ENCODE measurements at places on chromosomes 2 and 18. TPM values are rescaled to one million over a fixed set of nuclear protein-coding genes. Genes with fewer than 3 reads are reported as not detected.
A peak's percentile ranks its signal among the peaks of the same experiment; 100 is the strongest.

- peak; percentile 85 for DNase-seq
Observed at GRCh38 chr2:42249887-42250286, 80.7 kb downstream of the EML4 start.

- DNase-seq = peak; percentile 72
Observed at GRCh38 chr2:113760400-113760799, 4.0 kb upstream of the SLC35F5 start.

- no peak for DNase-seq
Observed at GRCh38 chr2:196500686-196501431, 138.7 kb upstream of the CCDC150 start.

GRCh38 chr2:41026613-41027012 lies 574.7 kb upstream of the SLC8A1 start:
- DNase-seq = no peak

DNA sequence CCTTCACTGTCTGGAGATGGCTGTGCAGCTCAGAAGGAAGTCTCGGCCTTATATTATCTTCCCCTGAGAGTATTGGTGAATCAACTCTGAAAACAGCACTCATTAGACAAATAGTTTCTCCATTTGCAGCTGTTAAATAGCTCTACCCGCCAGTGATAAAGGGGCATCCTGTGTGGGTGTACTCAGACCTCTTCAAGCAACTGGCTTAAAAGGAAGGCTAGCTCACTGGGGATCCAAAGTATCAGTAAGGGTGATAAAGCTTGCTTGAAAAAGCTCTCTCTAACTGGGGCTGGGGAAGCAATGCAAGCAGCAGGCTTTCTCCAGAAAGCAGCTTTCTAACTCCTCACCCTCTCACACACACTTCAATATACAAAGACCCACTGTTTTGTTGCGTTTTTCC lies 64.9 kb upstream of the PSMD14 start:
- DNase-seq = no peak

GRCh38 chr2:69985688-69986087 lies 24.3 kb upstream of the ASPRV1 start:
- no peak for DNase-seq

The STAT4 gene
- 0.97 TPM for polyA plus RNA-seq

The GATA6 gene
- 3.9 TPM for polyA plus RNA-seq

DNA sequence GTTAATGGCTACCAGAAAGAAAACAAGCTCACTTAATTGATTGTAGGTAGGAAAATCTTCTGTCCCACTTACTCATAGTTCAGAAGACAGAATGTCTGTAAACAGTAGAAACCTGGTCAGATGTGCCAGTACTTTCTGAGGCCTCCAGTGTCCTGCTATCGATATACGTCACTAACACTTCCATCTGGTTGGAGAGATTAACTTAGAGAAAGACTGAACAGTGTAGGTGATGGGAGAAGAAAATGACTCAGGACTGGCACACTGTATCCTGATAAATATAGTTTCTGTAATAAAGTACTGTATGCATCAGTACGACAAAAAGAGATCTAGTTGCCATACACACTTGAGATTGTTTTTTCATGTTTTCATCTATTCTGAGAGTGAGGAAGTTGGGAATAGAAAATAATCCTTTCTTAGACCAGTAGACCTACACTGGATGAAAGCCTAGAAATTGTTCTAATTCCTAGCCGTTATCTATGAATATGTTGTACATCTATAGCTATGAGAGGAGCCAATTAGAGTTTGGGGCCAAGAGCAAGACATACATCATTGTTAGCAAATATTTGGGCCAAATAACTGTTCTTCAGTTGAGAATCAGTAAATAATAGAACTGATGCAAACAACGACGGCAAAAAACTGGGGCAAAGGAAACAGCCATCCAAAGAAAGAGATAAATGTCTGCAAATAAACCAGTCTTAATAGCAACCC lies 105.9 kb downstream of the NAT8 start:
- DNase-seq = no peak

The WNT6 gene
- not detected for polyA plus RNA-seq

DNA sequence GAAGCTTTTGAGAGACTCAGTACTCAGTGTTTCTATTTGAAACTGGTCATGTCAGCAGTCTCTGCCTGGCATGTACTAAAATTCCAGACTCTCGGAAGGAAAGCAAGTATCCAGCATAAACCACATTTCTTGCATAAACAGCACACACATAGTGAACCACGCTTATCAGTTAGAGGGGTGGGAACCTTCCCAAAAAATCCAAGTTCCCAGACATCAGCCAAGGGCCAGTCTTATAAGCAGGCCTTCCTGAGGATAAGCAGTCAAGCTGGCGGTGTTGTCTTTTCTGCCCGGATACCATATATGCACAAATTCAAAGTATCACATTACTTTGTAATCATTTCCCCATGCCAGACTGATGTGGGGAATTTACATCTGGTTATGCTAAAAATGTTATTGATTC lies 73.6 kb downstream of the ST6GAL2 start:
- DNase-seq = no peak

The TGFBRAP1 gene
- polyA plus RNA-seq = 22.3 TPM

- no peak for DNase-seq
Observed at GRCh38 chr18:75227535-75228296, 17.1 kb downstream of the TSHZ1 start.

GRCh38 chr2:200253639-200254038 lies 52.9 kb upstream of the SPATS2L start:
- DNase-seq = no peak

GRCh38 chr2:160613466-160614153 lies 120.0 kb upstream of the RBMS1 start:
- DNase-seq = peak; percentile 34

The C2orf78 gene
- not detected for polyA plus RNA-seq

DNA sequence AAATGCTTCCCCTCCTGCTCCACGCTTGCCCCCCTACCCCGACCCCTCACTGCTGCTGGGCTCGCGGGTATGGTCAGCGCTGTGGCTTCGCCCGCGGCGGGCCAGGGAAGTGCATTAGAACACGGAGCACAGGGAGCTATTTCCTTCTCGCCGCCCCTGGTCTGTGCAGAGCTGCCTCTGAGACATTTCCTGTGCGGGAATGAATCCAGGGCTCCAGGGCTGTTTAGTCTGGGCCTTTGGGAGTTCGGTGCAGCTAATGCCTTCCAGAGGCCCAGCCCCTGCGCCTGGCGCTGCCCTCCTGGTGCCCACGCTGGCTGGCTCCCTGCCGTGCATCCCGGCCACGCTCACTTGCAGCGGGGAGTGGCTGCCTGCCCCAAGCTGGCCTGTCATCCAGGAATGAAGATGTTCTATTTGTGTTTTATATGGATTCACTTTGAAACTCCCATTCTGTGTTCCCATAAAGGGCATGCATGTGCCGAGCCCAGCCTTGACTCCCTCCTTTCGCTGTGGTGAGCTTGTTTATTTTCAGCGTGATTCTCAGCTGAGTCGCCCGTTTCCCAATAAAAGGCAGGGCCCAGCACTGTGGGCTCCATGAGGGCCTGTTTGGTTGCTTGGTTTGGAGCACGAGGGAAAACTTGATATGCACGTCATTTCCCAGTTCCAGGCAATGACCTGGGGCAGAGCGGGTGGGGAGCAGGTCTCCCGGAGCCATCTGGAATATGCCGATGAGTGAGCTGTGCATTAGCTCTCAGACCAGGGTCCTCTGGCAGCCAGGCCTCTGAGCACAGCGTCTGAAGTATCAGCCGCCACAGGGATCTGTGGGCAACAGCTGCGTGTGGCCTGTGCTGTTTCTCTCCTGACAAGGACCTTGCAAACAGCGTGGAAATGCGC lies 42.7 kb downstream of the SH3RF3 start:
- peak; percentile 93 for DNase-seq

DNA sequence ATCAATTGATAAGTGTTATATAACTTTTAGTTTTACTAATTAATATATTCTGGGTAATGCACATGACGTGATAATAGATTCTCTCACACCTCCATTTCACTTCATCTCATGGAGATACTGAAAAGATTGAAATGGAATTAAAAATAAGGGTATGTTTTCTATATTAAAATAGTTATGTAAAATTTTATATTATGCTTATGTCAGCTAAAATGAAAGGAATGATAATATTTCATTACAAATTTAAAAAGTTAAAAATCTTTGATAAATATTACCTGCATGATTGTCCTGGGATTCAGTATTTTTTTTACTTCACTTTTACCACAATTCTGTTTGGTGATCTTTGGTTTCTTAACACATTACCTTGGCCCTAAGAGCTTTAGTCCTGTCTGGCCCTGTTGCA lies 823.8 kb upstream of the NRXN1 start:
- DNase-seq = no peak

GRCh38 chr2:208093128-208093527 lies 31.2 kb downstream of the CRYGD start:
- no peak for DNase-seq

Measured in endothelial cell of umbilical vein (primary cell).